ENCODE measurements at places on chromosomes 1 and 21. TPM values are rescaled to one million over a fixed set of nuclear protein-coding genes. Genes with fewer than 3 reads are reported as not detected.

The HHAT gene
- 1.9 TPM for total RNA-seq

The WNT3A gene
- not detected for total RNA-seq

The PHLDA3 gene
- total RNA-seq: 1.8 TPM

The SLAMF1 gene
- 0.25 TPM for total RNA-seq

The CBR3 gene
- not detected for total RNA-seq

The USH2A gene
- total RNA-seq: 1.5 TPM

The CHIT1 gene
- total RNA-seq: 0.28 TPM

The FTCD gene
- total RNA-seq: 668 TPM

The RAB7B gene
- 0.73 TPM for total RNA-seq

- no peak for DNase-seq
Observed at GRCh38 chr1:235902677-235903542, 36.2 kb upstream of the LYST start.

DNA sequence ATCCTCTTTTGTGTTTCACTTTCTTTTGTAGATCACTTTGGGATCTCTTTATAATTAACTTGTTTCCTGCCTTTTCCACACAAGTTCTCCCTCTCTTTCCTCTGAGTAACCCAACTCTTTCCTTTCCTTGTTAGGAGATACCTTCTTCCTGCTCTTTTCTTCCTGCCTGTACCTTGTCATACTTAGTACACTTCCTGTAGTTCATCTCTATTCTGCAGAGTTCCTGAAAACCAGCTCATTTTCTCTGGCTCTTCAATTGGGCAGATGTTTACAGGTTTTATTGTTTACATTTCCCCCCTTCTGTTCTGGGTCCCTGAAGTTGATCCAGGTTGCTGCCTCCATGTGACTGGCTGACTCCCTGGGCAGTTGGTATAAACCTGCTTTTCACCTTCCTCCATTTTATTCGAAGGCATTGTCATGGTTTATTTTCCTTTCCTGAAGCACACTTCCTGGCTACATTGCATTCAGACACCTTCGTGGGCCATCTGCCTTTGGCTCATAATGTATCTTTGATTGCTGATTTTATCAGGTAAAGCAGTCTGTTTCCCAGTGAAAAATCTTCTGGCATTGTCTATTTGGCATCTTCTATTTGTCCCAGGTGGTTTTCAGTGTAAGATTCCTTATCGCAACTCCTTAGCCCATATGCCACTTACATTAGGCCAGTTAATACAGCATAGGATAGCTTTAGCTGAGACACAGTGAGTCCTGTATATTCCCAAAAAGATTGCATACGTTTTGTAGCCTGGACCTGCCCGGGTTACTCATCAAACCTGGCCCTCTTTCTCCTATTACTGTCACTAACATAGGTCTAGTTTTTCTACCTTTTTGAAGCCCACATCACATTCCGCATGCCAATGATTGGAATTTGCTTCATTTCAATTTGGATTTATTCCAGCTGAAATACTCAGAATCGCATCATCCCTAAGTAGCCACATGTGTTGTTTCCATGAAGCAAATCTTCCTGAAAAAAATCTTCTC, 15.4 kb downstream of the CTH start:
- DNase-seq: no peak

DNA sequence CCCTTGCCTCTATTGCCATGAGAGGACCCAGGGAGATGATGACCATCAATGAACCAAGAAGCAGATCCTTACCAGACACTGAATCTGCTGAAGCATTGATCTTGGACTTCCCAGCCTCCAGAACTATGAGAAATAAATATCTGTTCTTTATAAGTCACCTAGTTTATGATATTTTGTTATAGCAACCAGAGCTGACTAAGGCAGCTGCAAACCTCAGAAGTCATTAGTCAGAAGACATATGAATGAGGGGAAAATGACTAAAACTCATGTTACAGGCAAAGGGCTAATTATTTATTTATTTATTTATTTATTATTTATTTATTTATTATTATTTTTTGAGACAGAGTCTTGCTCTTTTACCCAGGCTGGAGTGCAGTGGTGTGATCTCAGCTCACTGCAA, 321.1 kb downstream of the TGFB2 start:
- DNase-seq: no peak

- no peak for DNase-seq
Observed at GRCh38 chr1:5690291-5690690, 301.9 kb downstream of the NPHP4 start.

GRCh38 chr1:17582124-17582774, 42.8 kb downstream of the ARHGEF10L start:
- no peak for DNase-seq

GRCh38 chr1:24759492-24759891, 14.2 kb downstream of the CLIC4 start:
- DNase-seq: no peak

GRCh38 chr21:33249331-33250002, 16.7 kb upstream of the IL10RB start:
- no peak for DNase-seq

DNA sequence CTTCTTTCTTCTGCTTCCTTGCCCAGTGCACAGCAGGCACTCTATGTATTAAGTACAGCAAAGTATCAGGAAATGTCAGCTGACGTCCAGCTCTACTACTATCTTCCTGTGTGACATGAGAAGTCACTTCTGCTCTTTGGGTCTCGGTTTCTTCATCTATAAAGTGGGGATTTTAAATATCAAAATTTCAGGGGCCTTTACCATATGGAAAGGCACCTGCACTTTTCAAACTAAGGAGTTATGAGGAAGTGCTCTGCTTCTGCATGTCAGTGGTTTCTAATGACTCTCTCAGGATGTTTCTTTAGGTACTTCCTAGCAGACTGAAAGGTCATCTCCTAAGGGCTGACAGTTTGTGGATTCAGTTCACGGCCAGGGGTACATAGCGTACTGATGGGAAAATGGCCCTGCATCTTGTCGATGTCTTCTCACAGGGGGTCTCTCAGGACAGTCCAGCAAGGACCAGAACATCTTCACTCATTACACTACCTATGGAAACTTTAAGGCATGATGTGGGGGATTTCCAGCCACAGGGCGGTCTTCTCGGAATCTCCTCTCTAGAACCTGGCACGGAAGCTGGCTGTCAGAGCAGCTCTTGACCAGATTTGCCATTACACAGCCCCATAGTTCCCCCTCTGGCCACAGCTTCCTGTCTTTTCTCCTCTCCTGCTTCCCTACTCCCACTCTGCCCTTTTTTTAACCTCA, 42.0 kb upstream of the MTF1 start:
- no peak for DNase-seq

- DNase-seq: no peak
Observed at GRCh38 chr1:4150262-4150661, 250.2 kb upstream of the C1orf174 start.

- no peak for DNase-seq
Observed at GRCh38 chr1:21704145-21704544, 35.0 kb upstream of the RAP1GAP start.

DNA sequence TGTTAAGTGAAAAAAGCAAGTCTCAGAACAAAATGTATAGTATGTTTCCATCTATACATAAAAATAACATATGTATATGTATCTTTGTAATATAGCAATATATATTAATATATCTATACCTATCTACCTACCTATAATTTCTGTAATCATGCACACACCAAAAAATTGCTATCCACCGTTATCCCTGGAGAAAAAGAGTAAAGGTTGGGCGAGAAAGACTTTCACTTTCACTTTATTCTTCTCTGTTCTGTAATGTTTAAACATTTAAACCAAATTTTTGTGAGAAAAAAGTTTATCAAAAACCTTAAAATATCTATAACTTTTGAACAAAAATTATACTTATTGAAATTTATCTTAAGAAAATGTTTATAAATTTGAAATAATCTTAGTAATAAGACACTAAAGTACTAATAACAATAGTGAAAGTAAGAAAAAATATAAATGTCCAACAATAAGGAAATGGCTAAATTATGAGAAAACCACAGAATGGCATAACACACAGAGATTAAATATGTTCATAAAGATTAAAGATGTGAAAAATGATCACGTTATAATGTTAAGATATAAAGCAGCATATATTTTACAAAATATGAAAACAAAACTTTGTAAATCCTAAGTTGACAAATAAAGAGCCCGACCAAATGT, 74.0 kb upstream of the LRRC53 start:
- no peak for DNase-seq

DNA sequence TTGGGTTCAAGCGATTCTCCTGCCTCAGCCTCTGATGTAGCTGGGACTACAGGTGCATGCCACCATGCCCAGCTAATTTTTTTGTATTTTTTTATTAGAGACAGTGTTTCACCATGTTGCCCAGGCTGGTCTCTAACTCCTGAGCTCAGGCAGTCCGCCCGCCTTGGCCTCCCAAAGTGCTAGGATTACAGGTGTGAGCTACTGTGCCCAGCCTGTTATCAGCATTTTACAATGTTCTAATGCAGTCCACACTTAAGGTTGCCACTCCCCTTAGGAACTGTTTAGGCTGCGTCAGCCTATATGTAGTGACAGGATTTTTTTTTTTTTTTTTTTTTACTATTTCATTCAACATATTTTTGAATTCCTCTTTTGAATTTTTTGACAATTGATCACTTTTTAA, 30.2 kb downstream of the AGPAT3 start:
- DNase-seq: no peak
